ENCODE measurements at places on chromosomes 12 and 14.
A peak's percentile ranks its signal among the peaks of the same experiment; 100 is the strongest.

DNA sequence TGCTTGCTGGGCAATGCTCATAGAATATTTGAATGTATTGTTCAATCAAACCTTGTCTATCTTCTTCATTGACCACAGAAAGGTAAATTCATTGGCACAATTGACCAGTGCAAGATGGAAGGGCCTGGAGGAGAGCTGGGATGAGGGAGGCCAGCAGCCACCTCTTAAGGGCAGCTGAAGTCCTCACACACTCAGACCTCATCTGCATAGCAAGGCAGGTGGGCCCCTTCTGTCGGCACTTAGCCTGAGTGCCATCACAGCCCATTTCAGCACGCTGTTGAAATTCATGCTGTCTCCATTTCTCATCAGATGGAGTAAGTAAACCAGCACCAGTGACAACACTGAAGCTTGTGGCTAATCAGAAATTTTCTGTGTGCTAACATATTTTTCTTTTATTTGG lies 25.4 kb upstream of the HMGA2 start:
- no peak for DNase-seq

DNA sequence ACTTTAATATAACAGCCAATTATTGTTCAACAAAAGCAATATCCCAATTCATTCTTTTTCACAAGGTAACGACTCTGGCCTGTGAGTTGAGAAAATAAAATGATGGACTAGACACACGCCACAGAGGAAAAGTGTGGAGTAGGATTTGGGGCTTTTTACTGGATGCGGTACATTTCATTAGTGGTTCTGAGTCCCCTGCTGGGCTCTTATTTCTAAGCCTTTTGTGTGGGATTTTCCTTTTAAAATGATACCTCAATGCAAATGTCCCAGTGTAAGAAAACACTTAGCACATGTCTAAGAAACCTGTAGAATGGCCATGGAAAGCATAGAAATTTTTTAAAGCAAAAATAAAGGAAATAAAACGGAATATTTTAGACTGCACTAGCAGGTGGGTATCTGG lies 73.4 kb downstream of the C12orf42 start:
- no peak for DNase-seq

DNA sequence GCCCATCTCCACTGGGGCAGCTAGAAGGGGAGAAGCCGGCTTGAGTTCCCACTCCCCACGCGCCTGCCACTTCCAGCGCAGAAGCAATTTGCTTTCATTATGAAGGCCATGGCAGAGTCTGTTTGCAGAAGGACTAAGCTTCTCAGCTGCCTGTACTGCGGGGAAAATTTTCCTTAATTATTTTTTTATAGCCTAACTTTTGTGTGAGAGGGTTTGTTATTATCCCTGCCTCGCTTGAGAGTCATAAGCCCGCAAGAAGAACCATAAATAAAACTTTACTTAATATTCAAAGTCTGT lies 56.0 kb upstream of the DLK1 start:
- DNase-seq: no peak

GRCh38 chr12:29752121-29752520 lies 31.6 kb downstream of the TMTC1 start:
- DNase-seq: no peak

- peak; percentile 41 for DNase-seq
These were observed 9.8 kb upstream of the NFKBIA start for GRCh38 chr14:35414365-35414764.

GRCh38 chr14:58151133-58152013 lies 640 bp downstream of the ARMH4 start:
- DNase-seq: no peak

DNA sequence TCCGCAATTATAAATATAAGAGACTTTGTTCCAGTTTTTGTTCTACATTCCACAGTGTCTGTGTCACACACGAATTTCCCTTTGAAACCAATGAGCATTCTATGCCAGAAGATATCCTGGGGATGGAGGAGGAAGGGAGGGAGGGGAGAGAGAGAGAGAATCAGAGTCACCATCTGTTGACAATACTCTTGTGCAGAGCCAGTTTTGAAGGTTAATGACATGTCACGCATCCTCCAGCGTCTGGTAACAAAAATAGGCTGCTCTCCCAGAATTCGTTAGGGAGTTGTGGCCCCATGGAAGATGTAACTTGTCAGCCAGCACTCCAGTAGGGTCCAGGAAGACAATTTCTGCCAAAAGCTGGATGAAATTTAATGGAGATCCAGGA lies 213.5 kb upstream of the KRR1 start:
- DNase-seq: peak; percentile 82

DNA sequence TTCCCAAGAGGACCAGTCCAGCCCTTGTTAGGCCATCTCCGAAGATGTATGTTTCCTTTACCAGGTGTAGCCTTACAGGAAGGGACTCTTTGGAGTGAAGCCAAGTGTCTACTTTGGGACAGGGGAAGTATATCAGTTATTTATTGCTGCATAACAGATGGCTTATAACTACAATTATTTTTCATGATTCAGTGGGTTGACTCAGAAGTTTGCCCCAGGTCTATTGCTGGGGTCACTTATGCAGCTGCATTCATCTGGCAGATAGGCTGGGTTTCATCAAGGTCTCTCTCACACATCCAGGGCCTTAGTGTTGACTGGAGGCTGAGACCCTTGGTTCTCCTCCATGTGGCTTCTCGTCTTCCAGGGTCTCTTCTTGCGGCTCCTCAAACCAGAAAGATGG lies 170.1 kb downstream of the NRXN3 start:
- no peak for DNase-seq

- no peak for DNase-seq
These were observed 7.2 kb downstream of the TPCN1 start for GRCh38 chr12:113228394-113229028.

DNA sequence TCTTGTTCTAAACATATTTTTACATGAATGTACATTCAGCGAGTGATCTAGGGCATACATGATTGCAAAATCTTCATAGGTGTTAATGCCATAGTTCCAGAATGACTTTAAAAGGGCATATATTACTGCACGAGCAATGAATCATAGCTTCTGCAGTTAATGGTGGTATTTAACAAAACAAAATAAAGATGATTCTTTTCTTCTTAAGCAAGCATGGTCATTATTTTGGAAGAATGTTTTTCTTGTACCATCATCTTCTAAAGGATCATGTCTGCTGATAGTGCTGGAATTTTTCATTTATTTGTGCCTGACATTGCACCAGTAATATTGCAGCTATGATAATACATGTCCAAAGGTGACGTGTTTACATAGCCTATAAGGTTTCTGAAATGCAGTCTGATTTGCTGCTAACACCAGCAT lies 388.6 kb downstream of the CCDC91 start:
- no peak for DNase-seq

- DNase-seq: no peak
These were observed 44.4 kb downstream of the DDX51 start for GRCh38 chr12:132099739-132100138.

DNA sequence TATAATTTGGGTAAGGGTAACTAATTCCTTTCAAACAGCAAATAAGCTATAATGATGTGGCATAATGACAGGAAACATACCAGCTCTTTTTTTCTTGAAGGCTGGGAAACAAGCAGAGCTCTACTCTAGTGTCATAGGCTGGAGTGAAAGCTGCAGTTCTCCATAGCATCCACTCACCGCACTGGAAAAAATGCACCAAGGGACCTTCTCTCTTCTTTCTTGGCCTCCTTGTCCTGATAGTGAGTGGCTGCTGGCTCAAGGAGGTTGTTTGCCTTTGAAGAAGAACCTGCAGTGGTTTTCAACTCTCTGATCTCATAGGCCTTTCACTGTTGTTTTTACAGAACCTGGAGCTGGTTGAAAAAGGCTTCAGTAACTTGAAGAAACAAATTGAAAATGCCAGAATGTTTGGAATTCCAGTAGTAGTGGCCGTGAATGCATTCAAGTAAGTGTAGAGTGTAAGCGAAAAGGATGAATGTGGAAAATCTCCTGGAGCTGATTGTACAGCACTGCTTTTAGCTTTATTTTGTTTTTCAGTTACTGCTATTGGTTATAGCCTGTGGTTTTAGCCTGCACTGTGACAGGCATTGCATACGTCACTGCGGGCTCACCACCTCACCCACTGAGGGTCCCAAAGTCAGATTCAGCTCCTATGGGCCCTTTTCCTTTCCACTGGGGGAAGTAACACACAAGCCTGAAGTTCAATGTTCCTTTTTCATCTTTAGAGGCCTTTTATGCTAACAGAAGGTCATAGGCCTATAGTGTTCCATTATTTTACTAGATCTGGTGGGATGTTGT lies 17.2 kb upstream of the AKAP5 start:
- DNase-seq: no peak

DNA sequence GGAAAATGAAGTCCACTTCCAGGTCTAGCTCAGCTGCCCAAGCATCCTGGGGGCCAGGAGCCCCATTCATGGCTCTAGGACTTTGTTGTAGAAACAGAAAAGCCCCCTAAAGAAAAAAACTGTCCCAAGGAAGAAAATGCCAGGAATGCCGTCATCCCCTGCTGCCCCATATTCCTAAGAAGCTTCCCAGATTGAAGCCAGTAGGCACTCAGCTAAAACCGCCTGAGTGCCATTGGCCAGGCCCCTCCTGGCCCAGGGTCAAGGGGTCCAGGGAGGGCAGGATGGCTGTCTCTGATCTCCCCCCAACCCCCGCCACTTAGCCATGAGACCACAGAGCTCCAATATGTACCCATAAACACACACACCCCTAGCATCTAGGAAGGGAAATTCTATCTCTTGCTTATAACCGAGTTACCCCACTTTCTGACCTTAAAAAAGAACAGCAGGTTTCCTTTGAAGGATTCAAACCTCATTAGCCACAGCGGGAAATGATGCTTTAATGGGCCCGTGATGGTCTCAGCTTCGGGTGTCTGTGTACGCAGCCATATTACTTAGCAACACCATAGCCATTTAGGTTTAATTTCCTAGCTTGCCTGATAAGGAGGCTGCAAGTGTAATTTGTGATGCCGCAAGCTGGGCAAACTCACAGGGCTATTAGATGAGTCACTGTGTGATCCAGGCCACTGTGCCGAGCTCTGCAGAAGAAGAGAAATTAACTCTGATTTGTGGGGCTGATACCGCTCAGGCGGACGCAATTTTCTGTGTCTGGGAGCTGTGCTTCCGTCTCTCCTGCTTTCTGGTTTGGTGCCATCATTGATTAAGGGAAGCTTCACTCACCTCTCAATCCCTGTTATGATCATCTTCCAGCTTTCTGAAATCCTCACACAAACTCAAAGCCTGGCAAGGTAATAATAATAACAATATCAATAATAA lies 84.2 kb downstream of the GCH1 start:
- DNase-seq: peak; percentile 18

GRCh38 chr14:55782166-55782565 lies 202.2 kb downstream of the KTN1 start:
- no peak for DNase-seq

DNA sequence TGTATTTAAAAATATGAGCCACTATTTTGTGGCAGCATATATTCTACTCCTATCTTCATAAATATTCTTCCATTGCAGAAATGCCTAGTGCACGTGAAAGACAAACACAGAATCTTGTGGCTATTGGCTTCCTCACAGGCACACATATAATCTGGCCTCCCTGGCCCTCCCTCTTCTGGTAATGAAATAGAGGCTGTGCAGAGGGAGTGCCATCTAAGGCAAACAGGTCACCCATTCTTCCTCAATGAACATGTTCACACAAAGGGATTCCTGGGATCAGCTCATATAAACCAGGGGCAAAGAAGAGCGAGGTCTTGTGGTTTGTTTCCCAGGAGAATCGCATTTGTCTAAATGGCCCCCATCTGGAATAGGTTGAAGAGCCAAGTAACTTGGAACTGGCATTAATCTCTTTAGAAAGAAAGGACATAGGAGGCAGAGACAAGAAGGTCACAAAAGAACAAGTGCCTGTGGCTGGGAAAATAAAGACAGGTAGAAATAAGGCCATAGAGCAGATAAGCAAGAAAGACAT lies 171.6 kb upstream of the PTPRQ start:
- DNase-seq: no peak

GRCh38 chr12:107309020-107309419 lies 215.7 kb upstream of the CRY1 start:
- DNase-seq: no peak

DNA sequence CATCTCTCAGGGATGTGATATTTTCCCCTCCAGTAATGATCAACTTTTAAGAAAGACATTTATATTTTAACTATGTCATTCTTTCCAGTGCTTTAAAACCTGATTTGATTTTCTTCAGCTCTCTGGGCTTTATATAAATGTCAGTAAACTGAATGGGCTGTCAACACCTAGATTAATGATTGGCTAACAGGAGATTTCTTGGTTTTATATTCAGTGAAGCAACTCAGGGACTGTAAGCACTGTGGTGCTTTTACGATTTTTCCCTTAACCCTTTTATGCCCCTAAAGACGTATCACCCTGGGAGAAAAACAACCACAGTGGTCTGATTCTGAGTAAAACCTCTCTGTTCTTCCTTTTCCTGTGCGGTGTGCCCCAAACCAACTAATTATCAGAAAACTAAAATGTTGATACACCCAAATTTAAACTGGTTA lies 38.0 kb downstream of the PTGER2 start:
- DNase-seq: no peak

DNA sequence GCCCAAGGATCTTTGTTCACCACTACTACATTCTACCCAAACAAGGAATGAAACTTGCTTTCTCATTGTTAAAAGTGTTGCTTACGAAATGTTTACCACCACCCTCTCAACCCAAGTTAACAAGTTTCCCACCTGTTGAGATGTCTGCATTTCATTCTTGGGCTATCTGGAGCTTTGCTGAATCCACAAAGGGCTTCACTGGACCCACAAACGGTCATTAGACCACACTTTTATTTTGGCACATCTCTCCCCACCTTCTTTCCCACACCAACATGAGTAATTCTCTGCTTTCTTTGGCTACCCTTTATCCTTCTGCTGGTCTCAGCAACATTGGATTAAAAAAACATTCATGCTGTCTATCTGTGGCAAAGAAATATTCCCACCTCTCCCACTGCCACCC lies 78.0 kb downstream of the TMEM260 start:
- DNase-seq: no peak

DNA sequence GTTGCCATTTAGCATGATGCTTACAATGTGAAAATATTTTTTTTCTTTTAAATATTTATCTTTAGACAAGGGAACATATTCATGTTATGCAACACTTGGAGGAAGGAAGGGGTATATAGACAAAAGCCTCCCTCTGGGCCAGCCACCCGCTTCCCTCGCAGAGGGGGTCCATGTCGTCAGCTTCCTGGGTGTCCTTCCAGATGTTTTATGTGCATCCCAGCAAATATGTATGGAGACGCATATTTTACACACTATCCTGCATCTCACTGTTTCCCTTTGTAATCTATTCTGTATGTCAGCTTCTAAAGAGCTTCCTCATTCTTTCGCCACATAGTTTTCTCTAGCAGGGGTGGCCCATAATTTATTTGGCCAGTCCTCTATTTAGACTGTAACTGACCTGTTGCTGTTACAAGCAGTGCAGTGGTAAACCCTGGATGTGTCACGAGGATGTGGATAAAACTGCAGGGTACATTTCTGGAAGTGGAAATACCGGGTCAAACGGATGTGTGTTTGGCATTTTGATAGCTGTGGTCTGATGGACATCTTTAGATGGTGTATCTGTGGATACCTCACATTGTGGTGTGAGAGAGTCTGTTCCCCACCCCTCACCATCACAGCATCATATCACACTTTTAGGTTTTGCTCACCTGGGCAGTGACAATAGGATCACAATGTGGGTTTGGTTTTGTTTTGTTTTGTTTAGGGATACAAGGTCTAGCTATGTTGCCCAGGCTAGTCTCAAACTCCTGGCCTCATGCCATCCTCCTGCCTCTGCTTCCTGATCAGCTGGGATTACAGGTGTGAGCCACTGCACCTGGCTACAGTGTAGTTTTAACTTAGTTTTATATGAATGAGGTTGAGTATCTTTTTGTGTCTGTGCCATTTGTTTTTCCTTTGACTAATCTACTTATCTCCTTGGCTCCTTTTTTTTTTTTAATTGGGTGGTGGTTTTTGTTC lies 31.6 kb downstream of the FAM222A start:
- DNase-seq: no peak

GRCh38 chr14:63006531-63006930 lies 38.7 kb downstream of the KCNH5 start:
- DNase-seq: no peak

Measured in HS-5 (cell line).